ENCODE measurements at places on chromosomes 12 and 14.

- no peak for DNase-seq
Measured at GRCh38 chr12:73308747-73309146, 1036.6 kb downstream of the TRHDE start.

- no peak for DNase-seq
Measured at GRCh38 chr14:95180966-95181741, 23.8 kb upstream of the DICER1 start.

- no peak for DNase-seq
Measured at GRCh38 chr12:86729739-86730138, 473.5 kb upstream of the MGAT4C start.

DNA sequence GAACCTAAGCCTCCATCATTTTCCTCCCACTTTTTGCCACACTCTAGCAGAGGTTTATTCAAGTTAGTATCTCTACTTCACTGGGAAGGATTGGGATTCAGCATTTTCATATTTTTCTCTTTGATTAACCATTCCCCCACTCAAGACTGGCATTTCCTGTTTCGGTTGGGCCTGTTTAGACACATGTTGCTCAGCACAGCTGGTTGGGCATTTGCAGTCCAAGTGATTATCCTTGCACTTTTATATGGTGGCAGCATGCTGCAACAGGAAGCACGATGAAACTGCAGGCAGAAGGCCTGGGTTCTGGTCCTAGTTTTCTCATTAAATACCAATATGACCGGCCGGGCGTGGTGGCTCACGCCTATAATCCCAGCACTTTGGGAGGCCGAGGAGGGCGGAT is 182.9 kb upstream of the GRIN2B start:
- DNase-seq = no peak

DNA sequence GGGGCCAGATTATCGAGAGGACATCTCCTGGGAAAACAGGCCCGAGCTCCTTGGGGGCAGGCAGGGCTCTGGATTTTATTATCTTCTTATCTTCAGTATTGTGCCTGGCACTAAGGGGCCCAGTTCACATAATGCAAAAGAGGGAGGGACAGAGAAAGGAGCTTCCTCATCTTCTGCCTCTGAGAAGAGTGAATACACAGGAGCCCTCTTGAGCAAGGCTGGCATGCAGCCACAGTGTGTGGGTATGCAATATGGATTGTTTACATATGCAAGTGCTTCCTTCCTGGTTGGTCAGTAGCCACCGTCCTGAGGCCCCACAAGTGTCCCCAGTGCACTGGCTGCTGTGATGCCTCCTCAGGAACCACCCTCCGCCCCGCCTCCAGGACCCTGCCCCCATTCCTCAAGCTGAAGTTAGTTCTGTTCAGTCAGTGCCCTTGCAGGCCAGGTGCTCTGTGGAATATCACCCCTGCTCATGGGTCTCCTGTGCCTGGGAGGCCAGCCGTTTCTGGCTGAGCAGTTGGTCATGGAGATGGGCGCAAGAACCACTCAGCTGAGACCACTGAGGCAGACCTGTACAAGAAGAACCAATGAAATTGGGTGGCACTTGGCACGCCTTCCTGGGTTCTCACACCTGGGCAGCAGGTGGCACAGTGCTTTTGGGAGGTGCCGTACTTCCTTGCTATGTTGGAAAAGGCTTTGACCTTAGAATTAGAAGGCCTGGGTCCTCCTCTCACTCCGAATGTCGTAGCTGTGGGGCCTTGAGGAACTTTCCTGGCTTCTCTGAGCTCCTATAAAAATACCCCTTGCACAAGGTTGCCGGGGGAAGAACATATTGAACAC is 35.1 kb upstream of the ACTN1 start:
- no peak for DNase-seq

DNA sequence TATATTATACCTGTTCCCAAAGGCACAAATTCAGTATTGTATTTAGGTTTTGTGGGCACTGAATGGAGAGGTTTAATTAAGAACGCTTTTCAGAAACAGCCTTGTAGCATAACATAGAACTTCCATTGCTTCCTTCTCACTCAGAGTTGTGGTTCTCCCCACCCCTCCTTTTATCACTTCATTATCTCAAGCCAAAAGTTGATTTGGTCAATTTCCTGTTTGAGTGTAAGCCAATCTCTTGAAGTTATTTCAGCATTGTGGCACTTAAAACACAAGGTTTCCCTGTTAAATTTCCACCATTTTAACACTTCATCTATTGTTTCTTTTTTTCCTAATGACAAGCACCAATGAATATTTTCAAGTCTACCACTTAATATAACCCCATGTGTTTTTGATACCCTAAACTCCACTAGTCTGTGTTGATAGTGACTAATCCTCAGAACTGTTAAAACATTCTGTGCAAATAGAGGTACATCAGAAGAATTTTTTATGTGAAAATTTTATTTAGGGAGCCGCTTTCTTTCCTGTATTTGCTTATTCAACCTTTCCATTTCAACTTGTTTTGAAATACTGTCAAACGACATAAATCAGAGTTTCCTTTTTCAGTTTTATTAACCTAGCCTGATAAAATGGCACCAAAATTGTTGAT is 340.1 kb downstream of the BCAT1 start:
- no peak for DNase-seq

GRCh38 chr12:38392554-38393144 is 76.1 kb downstream of the ALG10B start:
- DNase-seq = no peak

DNA sequence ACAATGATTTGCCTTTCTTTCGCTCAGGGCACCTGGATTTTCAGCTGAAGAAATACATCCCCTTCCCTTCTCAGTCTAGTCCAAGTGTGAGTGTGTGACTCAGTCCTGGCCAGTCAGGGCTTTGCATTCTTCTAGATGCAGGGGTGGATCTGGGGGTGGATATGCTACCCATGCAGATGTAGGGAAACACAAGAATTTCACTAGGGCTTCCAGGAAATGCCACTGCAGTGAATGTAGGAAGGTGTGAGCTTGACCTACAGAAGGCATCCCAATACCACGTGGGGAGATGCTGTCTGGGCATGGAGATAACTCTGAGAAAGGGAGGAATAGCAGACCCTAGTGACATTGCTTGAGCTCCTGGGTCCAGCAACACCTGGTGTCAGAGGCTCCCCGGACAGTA is 404.2 kb downstream of the GLT1D1 start:
- DNase-seq = no peak

DNA sequence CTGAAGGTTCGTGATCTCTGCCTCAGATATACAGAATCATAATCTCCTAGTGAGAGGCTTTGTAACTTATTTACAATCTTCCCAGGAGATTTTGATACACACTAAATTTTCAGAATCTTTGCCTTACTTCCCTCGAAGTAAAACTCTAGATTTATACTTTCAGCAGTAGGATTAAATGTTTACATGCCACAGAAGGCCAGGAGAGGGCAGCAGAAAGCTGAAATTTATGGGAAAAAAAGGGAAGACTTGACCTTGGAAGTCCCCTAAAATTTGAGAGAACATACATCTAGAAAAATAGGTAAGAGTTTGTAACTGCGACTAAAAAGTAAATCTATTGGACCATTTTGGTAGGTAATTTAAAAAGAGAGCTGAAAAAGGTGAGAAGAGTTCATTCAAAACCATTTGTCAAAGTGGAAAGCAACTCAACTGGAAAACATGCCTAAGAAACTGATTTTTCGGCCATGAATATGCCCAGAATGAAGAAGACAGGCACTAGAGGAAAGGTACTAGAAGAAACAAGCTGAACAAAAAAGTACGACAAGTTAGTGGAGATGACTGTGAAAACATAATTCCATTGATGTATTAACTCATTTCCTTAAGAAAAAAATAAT is 242.0 kb upstream of the MDGA2 start:
- no peak for DNase-seq

- no peak for DNase-seq
Measured at GRCh38 chr12:90026516-90026915, 317.9 kb upstream of the ATP2B1 start.

GRCh38 chr12:69985656-69986055 is 160.6 kb downstream of the MYRFL start:
- DNase-seq = no peak

DNA sequence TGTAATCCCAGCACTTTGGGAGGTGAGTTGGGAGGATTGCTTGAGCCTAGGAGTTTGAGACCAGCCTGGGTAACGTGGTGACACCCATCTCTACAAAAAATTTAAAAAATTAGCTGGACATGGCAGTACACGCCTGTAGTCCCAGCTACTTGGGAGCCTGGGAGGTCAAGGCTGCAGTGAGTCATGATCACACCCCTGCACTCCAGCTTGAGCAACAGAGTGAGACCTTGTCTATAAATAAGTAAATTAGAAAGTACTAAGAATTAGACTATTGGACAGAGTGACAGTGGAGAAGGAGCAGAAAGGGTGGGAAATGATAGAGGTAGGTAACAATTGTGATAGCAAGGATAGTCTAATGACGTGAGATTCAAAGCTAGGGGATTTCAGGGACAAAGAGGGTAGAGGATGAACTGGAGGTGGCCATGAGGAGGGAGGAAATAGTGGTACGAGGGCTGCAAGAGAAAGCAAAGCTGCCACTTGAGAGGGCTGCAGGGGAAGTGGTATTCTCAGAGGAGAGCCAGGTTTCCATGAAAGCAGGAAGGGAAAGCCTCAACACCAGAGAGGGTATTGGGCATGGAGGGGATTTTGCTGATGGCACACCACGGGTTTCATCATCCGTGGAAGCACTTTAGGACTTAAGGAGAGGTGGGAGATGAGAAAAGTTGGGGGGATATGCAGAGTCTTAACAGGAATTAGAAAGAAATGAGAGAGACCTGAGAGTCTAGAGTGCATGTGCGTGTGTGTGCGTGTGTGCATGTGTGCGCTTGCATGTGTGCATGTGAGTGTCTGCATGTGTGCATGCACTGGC is 85.6 kb downstream of the SYNE2 start:
- DNase-seq = peak; percentile 37

GRCh38 chr12:9344541-9344940 is 136.3 kb upstream of the PZP start:
- no peak for DNase-seq

- no peak for DNase-seq
Measured at GRCh38 chr12:107352347-107353081, 259.2 kb upstream of the CRY1 start.

DNA sequence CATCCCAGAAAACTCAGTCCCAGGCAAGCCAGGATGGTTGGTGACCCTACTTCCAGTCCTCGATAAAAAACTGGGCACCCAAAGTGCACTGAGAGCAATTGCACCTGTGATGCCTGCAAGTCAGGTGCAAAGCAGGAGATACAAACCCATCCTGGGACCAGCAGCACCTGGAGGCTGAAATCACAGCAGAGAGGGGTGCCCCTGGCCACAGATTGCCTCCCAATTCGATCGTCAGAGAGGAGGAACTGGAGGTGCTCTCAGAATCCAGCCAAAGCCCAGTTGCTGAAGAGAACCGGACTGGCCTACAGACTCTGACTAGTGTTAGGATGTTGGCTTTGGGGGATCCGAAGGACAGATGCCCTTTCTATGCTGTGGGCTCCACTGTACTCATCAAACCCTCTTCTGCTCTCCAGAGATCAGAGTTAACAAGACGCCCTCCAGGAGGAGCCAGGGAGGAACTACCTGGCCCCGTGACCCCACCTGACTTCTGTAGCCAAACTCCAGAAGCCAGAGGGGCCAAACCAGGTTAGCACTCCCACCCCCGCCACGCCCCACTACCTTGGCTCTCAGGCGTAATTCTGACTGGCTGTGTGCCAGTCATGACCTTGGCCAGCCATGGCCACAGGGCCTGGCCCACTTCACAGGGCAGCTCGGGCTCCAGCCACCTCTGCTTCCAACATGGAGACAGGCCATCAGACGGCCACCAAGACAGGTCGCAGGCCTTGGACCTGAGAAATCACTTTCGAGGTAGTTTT is 284.5 kb upstream of the RTL1 start:
- no peak for DNase-seq

Data from CD4-positive, alpha-beta T cell treated with Interleukin-15 for 4 hours (primary cell).